Endodermal cell (in vitro differentiated cells): ENCODE measurements at places on chromosomes 16 and 17. TPM values are rescaled to one million over a fixed set of nuclear protein-coding genes. Genes with fewer than 3 reads are reported as not detected.

GRCh38 chr17:64580384-64581315 is 73.9 kb downstream of the CEP95 start:
- H3K27ac ChIP-seq: no peak overlapping the region
- H3K4me1 ChIP-seq: no peaks in the 10 kb centered on the region
- no peak for DNase-seq
- H3K36me3 ChIP-seq: peaks cover 48% of the 10 kb centered on the region
- H3K27me3 ChIP-seq: no peaks in the 10 kb centered on the region
- no peak overlapping the region for H3K4me3 ChIP-seq

The OR1A1 gene
- total RNA-seq: not detected in 3 replicates

GRCh38 chr16:48462106-48462740 is 77.0 kb upstream of the SIAH1 start:
- H3K27me3 ChIP-seq: no peaks in the 10 kb centered on the region
- no peaks in the 10 kb centered on the region for H3K36me3 ChIP-seq
- H3K4me1 ChIP-seq: no peaks in the 10 kb centered on the region

The TP53TG3D gene
- not detected in 3 replicates for total RNA-seq

DNA sequence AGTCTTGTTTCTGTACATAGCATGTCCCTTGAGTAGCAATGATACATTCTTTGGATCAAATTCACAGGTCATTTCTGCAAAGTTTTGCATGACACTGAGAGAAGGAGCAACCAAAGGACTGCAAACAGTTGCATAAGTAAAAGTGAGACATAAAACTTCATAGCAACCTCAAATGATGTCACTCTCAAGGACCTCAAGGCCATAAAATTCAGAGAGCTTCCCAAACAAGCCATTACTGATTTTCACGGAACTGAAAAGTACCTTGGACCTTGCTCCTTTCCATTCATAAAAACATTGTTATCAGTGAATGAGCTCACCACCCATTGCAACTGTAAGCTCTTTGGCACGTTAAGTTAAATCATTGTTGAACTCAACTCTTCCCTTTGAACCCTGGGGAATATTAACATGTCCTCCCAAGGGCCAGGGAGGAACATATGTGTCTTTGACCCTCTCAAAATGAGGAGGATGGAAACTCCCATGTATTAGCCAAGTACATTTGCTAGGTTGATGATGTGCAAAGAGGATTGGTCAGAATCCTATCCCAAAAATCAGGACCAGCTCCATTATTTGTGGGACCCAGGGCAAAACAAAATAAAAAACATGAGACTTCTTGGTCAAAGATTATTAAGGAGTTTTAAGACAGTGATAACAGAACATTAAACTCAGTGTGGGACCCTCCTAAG is 275.0 kb upstream of the DYNLRB2 start:
- H3K4me3 ChIP-seq: no peak overlapping the region
- no peak overlapping the region for H3K27ac ChIP-seq
- no peaks in the 10 kb centered on the region for H3K4me1 ChIP-seq
- no peak for DNase-seq
- H3K27me3 ChIP-seq: no peaks in the 10 kb centered on the region
- H3K36me3 ChIP-seq: no peaks in the 10 kb centered on the region

- DNase-seq: no peak
- H3K27me3 ChIP-seq: no peaks in the 10 kb centered on the region
- no peak overlapping the region for H3K4me3 ChIP-seq
- H3K27ac ChIP-seq: no peak overlapping the region
- H3K4me1 ChIP-seq: no peaks in the 10 kb centered on the region
Measured at GRCh38 chr16:57042157-57043111, 49.9 kb upstream of the CPNE2 start.

The KRTAP3-2 gene
- not detected in 3 replicates for total RNA-seq

The KCNJ18 gene
- not detected in 3 replicates for total RNA-seq

The ZNF205 gene
- 16.3 and 18.3 TPM in 2 replicates for total RNA-seq

The TAC4 gene
- 3.2 to 5.0 TPM (median 3.9 TPM) in 3 replicates for total RNA-seq

- H3K36me3 ChIP-seq: no peaks in the 10 kb centered on the region
- DNase-seq: peak; percentile 9
- H3K27ac ChIP-seq: no peak overlapping the region
- peaks cover 15% of the 10 kb centered on the region for H3K4me1 ChIP-seq
- no peak overlapping the region for H3K4me3 ChIP-seq
Measured at GRCh38 chr17:10130263-10130662, 68.1 kb downstream of the GAS7 start.

The SGSH gene
- total RNA-seq: 36.1 to 40.4 TPM (median 37.1 TPM) in 3 replicates

DNA sequence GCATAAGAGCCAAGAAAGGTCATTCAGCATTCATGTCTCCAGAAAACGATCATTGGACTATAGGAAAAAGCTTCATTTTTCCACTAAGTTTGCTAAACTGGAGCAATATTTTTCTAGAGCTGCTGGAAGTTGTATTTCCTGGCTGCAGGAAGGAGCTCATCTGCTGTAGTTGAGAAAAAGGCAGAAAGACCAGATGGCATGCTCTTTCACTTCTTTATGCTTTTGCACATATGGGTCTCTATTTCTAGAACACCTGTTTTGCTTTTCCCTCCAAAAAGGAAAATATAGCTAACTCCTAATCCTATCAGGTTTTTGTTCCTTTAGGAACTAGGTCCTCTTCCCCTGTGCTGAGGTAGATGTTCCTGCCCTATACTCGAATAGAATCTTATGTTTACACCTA is 61.9 kb upstream of the HLF start:
- H3K4me3 ChIP-seq: no peak overlapping the region
- no peaks in the 10 kb centered on the region for H3K27me3 ChIP-seq
- H3K27ac ChIP-seq: no peak overlapping the region
- no peak for DNase-seq
- H3K36me3 ChIP-seq: no peaks in the 10 kb centered on the region

The KRTAP17-1 gene
- total RNA-seq: 0.48 TPM in 1 of 2 replicates, not detected in the other

The ASPA gene
- total RNA-seq: not detected in 3 replicates

The CBFA2T3 gene
- total RNA-seq: 0.97 to 1.9 TPM (median 1.0 TPM) in 3 replicates

DNA sequence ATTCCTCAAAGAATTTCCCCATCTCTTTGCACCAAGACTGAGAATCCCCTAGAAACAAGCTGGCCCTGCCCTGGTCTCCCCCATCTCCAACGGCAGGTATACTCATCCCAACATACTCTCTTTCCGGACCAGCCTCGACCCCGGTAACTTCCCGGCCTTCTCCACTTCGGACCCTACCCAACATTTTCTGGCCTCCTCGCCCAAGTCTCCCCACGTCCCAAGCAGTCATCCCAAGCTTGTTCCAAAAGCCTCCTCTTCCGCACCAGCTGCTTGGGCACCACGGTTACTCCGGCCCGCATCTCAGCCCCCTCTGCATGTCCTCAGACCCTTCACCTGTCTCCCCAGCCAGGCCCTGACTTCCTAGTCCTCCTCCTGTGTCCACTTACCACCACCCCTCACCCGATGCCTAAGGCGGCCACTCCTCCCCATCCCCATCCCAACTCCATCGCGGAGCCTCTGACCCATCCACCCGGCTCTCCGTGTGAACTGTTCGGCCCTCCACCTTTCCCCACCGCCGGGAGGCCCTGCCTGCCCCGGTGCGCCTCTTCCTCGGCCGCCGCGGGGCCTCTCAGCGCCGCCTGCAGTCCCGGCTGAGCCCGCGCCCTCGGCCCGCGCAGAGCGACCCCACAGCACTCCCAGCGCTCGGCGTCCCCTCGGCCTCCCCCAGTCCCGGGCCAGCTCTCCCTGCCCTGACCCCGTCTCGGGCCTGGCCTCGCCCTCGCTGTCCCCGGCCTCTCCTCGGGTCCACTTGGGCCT is 994 bp downstream of the PITPNA start:
- peaks cover 2% of the 10 kb centered on the region for H3K4me1 ChIP-seq
- no peak overlapping the region for H3K27ac ChIP-seq
- no peaks in the 10 kb centered on the region for H3K27me3 ChIP-seq

The GCGR gene
- total RNA-seq: 2.9 and 4.0 TPM in 2 replicates

DNA sequence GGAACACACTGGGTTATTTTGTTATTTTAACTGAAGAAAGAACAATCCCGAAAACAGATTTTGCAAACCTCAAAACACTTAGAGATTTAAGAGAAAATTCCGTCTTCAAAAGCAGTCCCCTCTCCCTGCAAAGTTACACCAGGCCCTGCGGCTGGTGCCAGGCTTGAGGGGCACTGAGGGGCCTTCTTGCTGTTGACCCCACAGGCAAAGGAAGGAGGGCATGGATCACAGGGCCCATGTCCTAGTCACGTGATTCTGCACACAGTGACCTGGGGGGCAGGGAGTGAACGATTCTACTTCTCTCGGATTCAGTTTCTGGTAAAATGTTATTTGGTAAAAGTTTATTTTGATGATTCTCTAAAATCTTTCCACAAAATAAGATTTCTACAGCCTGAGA is 55.3 kb upstream of the FASN start:
- H3K4me1 ChIP-seq: no peaks in the 10 kb centered on the region
- H3K27ac ChIP-seq: no peak overlapping the region
- no peaks in the 10 kb centered on the region for H3K36me3 ChIP-seq
- DNase-seq: no peak

The OVCA2 gene
- total RNA-seq: 19.0 to 20.1 TPM (median 19.8 TPM) in 3 replicates

DNA sequence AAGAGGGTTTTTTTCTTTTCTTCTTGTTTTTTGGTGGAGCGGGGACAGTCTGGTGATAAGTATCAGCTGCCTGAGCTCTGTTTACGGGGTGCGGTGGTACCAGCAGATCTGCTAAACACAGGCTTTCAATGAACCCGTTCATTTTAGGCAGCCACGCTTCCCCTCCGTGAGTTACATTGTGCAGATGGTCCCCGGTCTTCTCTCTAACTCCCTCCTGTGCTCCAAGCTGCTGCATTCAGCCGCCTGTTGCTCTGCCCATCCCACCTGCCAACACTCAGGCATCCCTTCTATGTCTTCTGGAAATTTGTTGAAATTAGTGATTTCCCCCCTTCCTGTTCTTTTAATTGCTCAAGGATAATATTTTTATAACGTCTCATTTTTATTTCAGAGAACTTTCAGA is 82.1 kb upstream of the ELAC2 start:
- no peak overlapping the region for H3K27ac ChIP-seq
- no peak for DNase-seq
- H3K4me3 ChIP-seq: no peak overlapping the region

DNA sequence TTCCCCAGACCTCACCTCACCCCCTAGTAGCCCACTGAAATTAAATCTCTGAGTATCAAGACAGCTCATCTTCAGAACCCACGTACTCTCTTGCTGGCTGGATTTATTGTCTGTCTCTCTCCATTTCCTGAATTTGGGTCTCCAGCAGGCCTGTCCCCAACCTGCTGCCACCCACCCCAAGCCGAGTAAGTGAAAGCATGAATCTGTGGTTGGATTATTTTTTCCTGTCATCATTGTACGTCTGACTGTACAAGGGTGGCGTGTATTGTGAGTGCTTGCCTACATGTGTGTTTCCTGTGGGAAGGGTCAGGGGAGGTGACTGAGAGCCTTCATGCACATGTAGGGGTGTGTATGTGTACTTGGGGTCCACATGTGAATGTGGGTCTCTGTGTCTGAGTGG is 5.4 kb downstream of the TNP2 start:
- DNase-seq: no peak
- no peak overlapping the region for H3K4me3 ChIP-seq
- no peaks in the 10 kb centered on the region for H3K27me3 ChIP-seq
- no peak overlapping the region for H3K27ac ChIP-seq

DNA sequence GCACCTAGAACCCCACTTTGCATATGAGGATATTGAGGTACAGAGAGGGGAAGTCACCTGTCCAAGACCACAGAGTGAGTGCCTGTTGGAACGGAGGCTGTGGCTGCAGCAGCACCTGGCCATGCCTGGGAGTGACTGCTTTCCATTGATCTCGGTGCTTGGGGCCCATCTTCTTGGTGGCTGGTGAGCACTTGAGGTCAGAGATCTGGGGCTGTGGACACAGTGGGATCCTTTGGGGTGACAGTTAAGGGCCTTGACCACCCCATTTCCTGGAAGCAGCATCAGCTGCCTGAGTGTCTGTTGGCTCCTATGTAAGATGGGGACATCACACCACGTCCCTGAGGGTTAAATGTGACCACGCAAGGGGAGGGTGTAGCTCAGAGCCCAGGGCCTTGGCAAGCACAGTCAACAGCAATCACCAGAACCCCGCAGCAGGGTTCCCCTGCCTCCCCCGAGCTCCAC is 111.7 kb downstream of the IRF8 start:
- no peaks in the 10 kb centered on the region for H3K4me1 ChIP-seq
- peak; percentile 25 for DNase-seq
- H3K27ac ChIP-seq: no peak overlapping the region
- no peaks in the 10 kb centered on the region for H3K36me3 ChIP-seq

The SLC6A2 gene
- total RNA-seq: 1.1 and 1.2 TPM in 2 replicates

DNA sequence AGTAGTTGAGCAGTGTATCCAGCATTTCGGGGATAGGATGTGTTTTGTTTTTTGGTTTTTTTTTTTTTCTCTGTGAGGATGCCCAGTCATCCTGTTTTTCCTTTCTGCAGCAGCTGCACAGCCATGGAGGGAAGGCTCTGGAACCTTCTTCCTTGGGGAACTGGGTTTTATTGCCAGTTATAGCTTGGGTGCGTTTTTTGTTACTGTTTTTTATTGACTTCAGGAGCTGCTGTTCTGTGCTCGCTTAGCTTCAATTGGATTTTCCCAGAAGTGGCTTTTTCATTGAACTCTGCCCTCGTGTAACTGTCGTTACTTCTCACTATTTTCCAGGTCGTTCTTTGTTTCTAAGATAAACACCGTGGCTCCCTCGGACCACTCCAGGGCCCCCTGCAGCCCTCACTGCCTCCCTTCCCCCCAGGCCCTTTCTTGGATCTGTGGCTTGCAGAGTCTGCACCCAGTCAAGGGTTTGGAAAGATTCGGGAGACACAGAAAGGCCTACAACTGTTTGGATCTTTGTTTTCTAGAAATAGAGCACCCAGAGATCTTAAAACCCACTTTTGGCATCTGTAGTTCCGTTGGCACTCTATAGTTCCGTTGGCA is 119.7 kb upstream of the CACNG5 start:
- peak overlapping the region; percentile 42 for H3K27ac ChIP-seq
- H3K4me1 ChIP-seq: peaks cover 8% of the 10 kb centered on the region
- DNase-seq: peak; percentile 61
- H3K27me3 ChIP-seq: no peaks in the 10 kb centered on the region
- no peaks in the 10 kb centered on the region for H3K36me3 ChIP-seq

The TBC1D3E gene
- not detected in 2 replicates for total RNA-seq

The KRT24 gene
- not detected in 2 replicates for total RNA-seq

The HBZ gene
- total RNA-seq: not detected in 2 replicates

DNA sequence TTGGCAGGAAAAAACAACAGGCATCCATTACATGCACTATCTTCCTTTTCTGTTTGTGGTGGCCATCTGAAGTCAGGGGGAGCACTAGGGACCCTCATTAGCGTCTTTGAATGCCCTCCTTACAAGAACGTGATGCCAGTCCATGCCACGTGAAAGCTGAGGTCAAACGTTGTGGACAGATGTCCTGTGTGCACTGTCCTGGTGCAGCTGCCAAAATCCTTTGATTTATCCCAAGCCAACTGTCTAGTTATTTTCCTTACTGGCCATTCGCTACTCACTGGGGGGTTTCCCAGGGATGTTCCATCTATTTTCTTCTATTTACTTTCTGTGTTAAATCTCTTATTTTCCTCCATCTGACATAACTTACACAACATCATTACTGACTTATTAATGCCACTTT is 135.7 kb downstream of the ABCA8 start:
- DNase-seq: no peak
- H3K36me3 ChIP-seq: no peaks in the 10 kb centered on the region
- H3K27ac ChIP-seq: no peak overlapping the region
- no peak overlapping the region for H3K4me3 ChIP-seq
- peaks cover 9% of the 10 kb centered on the region for H3K4me1 ChIP-seq
- H3K27me3 ChIP-seq: no peaks in the 10 kb centered on the region
